ENCODE measurements at places on chromosomes 5 and 9. TPM values are rescaled to one million over a fixed set of nuclear protein-coding genes. Genes with fewer than 3 reads are reported as not detected.

Gene IGIP
- total RNA-seq = 5.1 TPM

Gene SH3GL2
- not detected for total RNA-seq

Gene HTR4
- total RNA-seq = 0.24 TPM

Gene QRFP
- not detected for total RNA-seq

Gene IRX2
- not detected for total RNA-seq

Gene BTF3
- total RNA-seq = 591 TPM

Gene SLC45A2
- not detected for total RNA-seq

Gene CLIC3
- 0.54 TPM for total RNA-seq

Gene EDIL3
- 0.15 TPM for total RNA-seq

Gene DCTN4
- total RNA-seq = 81.5 TPM

GRCh38 chr9:20085842-20086241, 297.0 kb upstream of the SLC24A2 start:
- DNase-seq = no peak

DNA sequence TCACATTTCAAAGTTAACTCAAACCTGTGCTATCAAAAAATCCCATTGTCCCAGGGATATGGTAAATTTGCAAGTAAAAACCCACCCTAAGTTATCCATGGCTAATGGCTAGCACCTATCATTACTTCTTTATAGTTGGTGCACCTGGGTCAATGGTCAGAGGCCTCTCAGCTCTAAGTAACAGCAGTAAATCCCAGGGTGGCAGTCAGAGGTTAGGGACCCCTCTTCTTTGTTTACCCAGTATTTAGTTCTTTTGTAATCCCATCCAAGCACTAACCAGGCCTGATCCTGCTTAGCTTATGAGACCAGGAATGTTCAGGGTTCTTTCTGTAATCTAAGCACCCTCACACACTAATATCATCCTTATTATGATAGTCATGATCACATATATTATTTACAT, 52.1 kb upstream of the WWC1 start:
- no peak for DNase-seq

- no peak for DNase-seq
These were observed 277.2 kb upstream of the NR4A3 start for GRCh38 chr9:99544526-99544925.

DNA sequence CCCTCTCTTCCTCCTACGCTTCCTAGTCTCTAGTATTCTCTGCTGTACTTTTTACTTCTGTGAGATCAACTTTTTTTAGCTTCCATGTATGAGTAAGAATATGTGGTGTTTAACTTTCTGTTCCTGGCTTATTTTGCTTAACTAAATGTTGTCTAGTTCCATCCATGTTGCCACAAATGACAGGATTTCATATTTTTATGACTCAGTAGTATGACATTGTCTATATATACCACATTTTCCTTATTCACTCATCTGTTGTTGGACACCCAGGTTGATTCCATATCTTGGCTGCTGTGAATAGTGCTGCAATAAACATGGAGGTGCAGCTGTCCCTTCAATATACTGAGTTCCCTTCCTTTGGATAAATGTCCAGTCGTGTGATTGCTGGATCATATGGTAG, 34.8 kb downstream of the FGD3 start:
- no peak for DNase-seq

DNA sequence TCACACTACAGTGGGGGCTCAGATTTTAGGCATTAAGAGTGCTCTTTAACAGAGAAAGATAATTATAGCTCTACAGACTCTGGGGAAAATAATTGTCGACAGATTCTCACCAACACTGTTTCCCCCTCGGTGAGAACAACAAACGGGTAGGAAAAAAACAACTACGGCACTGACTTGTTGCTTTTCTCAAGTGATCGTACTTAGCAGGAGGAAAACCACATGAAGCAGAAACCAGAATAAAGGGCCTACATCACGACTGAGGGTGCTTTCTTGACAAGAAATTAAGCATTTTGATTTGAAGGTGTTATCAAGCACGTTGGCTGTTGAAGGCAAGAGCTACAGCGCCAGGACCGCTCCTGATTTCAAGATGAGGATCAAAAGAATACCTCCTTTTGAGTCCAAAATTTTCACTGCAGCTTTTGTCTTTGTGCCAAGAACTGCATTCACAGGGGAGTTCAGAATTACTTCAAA, 27.2 kb upstream of the CER1 start:
- DNase-seq = no peak

GRCh38 chr5:20224966-20225365, 237.0 kb upstream of the CDH18 start:
- no peak for DNase-seq

DNA sequence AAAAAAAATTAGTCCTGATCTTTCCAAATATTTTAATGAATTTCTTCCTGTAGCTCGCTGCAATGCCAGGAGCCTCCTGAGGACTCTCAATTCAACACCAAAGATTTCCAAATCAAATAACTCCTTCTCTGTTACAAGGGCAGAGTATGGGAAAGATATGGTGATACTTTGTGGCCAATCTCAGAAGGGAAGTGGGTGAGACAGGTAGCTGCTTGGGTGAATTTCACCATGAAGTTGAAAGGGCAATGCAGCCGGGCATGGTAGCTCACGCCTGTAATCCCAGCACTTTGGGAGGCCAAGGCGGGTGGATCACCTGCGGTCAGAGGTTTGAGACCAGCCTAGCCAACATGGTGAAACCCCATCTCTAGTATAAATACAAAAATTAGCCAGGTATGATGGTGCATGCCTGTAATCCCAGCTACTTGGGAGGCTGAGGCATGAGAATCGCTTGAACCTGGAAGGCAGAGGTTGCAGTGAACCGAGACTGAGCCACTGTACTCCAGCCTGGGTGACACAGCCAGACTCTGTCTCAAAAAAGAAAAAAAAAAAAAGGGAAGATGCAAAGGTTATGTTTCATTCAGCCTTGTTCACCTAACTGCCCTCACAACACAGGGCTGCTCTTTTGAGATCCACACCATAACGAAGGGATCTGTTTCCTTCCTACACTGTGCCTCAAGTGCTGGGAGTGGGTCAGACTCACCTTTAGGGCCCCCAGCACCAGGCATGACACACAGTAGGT, 58.6 kb downstream of the PTPN3 start:
- no peak for DNase-seq

DNA sequence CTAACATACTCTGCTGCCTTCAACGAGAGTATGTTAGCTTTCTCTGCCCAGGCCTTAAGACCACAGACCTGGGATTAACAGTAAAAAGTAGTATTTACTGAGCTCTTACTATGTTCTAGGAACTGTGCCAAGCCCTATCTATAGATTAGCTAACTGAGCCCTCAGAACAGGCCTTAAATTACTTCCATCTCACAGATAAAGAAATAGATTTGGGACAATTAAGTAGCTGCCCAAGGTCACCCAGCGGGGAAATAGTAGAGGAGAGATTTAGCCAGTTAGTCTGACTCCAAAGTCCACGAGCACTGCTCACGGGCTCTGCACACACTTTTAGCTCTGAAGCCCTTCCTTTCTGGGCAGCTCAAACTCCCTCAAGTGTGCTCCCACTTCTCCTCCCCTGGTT, 64.5 kb upstream of the EQTN start:
- no peak for DNase-seq

- DNase-seq = no peak
These were observed 40.7 kb upstream of the FYB1 start for GRCh38 chr5:39260095-39260494.

DNA sequence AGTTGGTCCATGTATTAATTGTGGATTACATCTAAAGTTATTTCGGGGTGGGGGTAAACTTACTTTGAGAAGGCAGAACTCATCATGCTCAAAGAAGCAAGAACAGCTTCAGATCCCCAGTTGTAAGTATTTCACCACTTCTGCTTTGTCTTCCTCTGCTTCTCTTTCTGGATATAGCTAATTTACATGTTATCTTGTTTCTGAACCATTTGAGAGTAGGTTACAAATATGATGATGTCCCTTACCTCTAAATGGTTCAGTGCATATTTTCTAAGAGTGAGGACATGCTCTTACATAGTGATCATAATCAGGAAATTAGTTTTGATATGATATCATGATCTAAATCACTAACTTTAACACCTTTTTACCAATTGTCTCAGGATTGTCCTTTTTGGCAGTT, 11.9 kb downstream of the TRIO start:
- no peak for DNase-seq

GRCh38 chr5:16160706-16161105, 18.9 kb downstream of the MARCHF11 start:
- DNase-seq = no peak

DNA sequence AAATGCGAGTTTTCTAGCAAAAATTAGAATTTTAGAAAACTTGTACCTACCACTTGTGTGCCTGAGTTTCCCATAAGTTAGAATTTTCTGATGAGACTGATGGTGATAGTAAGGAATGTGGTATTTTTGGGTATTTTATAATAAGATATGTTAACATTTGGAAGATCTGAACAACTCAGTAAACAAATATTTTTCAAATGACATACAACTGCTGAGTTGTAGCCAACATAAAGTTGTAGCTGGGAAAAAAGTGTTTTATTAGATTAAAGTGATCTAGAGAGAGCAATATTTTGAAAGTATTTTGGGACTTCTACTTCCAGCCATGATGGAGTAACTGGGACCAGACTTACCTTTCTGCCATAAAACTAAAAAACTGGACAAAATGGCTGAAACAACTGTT, 37.9 kb downstream of the GEMIN5 start:
- DNase-seq = no peak

DNA sequence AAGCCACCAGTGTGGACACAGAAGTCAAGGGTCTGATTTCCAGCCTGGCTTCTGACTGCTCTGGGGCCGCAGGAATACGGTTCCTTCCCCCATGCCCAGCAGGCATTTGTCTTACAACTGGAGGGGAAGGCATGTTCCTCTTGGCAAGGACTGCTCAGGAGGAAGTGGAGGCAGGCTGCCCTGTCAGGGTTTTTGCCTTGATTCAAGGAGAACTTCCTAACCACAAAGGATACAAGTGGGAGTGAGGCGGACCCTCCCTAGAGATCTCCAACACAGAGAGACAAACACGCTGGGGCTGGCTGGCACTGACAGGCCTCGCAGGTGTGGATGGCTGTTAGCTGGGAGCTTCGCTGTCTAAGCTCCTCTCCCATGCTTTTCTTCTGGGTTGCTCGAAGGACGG, 19.1 kb downstream of the TGFBI start:
- no peak for DNase-seq

DNA sequence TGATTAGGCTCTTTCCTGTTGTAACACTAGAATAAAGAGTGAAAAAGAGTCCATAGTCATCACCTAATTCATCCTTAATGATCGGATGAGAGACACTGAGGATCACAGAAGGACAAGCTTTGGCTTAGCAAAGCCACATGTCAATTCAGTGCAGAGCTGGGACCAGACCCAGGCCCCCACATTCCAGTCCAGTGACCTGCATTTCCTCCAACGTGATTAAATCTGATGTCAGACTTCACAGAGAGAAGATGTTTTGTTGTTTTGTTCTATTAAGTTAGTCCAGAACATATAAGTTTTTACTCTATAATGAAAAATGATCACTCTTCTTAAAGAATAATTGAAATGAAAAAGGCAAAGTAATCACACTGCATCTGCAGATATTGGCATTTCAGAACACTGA, 377.9 kb upstream of the PAPPA start:
- no peak for DNase-seq

DNA sequence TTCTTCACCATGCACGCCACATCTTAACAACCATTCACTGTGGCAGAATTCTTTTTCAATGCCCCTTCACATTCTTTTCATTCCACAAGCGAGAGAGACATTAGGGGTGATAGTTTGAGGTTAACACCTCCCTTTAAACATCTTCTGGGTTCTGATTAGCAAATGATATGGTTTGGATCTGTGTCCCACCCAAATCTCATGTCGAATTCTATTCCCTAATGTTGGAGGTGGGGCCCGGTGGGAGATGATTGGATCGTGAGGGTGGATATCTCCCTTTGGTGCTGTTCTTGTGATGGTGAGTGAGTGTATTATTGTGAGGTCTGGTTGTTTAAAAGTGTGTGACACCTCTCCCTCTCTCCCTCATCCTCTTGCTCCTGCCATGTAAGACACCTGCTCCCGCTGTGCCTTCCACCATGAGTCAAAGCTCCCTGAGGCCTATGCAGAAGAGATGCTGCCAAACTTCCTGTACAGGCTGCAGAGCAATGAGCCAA, 46.1 kb upstream of the RAI14 start:
- no peak for DNase-seq

DNA sequence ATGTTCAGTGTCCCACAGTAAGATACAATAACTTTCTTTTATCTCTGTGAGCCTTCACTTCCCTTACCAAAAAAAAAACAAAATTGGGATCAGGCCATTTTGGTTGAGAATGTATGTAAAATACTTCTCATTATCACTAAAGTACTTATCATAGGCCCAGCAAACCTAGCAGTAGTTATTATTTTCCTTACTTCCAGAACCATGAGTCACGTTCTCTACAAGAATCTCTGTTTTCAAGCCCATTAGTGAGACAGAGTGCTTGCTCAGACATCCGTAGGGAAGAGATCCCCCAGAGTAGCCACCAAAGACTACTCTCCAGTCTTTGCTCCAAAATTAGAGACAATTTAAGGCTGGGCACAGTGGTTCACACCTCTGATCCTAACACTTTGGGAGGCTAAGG, 103.9 kb upstream of the NR5A1 start:
- no peak for DNase-seq

DNA sequence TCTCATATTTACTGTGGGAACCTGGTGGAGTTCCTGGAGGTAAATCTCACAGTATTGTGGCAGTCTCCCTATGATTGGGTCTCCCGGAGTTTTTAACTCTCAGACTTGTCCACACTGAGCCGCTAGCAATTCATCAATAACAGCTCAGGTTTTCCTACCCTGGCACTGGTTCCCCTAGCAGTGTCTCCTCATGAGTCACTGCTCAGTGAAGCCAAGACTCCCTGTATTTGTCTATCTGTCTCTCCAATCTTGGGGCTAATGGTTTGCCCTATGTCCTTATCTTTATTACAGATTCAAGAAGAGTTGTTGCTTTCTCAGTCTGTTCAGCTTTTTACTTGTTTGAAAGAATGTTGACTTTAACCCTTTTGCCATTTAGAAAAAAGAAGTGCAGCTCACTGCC, 176.7 kb upstream of the FGF10 start:
- no peak for DNase-seq
